ENCODE measurements at places on chromosomes 6 and 20.

- no peak for DNase-seq
Measured at GRCh38 chr6:55433446-55434130, 106.3 kb downstream of the GFRAL start.

GRCh38 chr20:13639150-13639497, 392 bp upstream of the TASP1 start:
- DNase-seq = no peak

DNA sequence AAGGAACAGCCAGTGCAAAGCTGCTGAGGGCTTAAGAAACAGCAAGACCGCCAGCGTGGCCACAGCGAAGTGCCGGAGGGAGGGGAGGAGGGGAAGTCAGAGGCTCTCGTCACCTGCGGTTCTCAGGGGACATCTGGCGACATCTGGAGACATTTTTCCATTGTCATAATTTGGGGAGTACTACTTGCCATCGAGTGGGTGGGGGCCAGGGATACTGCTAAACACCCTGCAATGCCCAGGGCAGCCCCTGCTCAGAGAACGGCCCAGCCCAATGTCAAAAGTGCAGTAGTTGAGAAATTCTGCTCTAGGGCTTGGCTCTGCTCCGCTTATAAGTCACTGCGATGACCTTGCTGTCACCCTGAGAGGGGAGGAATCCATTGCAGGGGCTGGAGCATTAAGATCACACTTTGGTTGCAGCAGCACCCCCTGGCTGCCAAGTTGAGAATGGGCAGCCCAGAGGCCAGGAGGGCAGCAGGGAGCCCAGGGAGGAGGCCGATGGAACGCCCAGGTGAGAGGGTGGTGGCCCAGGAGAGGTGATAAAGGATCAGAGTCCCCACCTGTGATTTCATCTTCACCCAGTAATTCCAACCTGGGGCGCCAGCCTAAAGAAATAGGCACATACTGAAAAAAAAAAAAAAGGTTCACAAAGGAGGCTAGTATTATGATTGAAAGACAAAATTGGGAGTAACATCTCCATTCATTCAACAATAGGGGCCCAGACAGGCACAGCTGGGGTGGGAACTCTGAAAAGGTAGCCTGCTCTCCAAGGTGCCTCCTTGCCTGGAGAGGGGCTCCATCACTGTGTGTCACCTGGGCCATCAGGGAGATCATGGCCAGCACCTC, 218.2 kb downstream of the BMP7 start:
- DNase-seq = no peak

DNA sequence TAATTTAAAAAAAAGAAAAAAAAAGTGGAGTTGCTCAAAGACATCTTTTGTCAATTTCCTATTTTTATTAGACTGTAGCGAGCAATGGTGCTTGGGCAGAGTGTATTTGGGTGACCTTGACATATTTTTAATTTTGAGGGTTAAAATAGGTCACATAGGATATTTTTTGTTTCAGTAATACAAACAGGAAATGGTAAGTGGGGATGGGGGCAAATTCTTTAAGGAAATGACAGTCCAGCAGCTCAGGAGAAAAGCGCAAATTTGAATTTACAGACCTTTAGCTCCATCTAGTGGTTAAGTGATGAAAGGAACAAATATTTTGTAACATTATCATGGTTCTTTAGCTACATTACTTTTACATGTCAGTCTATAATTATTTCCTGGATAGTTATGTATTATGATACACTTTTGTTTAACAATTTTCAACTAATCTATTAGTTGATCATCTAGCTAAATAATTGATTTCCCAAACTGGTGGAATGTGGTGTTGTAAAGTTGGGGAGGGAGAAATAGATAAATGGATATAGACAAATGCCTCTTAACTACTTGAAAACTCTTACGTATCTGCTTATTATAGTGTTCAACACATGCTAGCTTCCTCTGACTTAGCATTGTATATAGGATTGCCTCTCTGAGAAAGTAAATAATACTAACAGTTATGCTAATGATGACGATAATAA, 10.0 kb downstream of the CITED2 start:
- no peak for DNase-seq

DNA sequence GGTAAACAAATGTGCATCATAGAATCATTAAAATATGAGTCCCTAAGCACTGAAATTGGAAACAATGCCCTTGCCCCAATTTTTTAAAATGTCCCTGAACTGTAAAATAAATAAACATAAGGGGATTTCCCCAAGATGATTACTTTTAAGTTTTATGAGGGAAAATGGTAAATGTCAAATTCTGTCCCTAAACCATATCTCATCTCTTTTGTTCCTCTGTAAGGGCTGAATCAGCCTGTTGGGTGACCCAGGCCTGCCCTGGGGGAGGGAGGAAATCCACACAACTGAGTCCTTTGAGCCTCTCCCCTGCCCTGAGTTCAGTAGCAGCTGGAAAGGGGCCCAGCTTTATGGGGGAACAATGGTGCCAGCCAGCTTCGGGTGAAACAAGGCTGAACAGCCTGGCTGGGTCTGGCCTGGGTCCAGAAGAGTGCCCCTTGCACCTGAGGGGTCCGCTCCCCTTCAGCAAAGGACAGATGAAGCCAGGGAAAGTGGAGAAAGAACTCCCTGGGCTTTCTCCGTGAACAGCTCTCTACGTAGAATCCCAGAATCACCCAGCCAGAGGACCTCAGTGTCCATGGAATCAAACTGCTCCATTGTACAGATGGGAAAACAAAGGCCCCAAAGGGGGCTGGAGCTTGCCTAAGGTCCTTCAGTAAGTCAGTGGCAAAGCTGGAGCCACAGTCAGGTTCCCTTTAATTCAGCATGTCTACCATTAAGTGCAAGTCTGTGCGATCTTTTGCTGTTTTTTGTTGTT, 28.2 kb upstream of the ITCH start:
- DNase-seq = no peak

DNA sequence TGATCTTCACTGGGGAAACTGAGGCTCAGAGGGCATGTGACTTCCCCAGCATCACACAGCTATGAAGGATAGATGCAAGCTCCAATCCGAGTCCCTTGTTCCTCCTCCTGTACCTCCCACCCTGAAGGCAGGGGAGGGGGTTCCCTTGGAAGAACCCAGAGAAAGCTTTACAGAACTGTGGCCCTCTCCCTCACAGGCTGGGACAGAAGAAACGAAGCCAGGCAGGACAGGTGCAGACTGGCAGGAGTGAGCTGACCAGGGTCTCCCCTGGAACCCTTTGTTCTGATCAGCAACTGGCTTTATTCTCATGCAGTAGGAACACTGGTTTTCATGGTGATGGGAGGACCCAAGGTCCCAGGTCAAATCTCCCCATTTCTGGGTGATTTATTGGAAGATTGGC, 90.2 kb downstream of the TMEM242 start:
- no peak for DNase-seq

GRCh38 chr20:59082077-59082740, 39.6 kb upstream of the PRELID3B start:
- no peak for DNase-seq

DNA sequence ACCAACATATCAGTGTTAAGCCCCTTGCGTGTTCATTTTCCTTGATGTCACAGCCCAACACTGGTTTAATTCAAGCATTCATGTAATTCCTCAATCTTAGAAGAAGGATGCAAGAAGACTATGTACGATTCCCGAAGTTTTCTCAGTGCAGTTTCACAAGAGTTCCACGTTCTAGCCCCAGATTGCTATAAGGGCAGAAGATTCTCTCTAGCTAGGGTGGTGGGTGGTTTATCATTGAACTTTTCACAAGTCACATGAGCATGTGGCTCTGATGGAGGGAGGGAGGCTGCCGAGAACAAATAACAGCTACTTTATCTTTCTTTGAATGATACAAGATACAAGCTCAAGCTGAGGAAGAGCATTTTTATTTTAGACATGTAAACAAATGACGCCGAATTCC, 71.9 kb upstream of the NHSL1 start:
- no peak for DNase-seq

DNA sequence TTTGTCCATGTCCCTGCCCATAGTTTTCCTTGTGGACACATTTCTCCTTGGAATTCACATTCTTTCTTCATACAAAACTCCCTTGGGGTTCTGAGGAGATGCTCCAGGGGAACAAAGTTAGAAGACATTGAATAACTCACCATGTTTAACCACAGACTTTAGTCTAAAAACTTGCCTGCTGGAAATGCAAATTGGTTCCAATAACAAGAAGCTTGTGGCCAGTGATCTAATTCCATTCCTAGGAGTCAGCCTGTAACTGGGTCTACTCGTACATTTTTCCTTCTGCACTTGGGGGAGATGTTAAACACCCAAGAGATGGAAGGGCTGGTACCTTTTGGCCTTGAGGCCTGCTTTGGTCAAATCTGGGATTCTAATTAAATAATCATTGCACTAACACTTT, 60.2 kb downstream of the SCML4 start:
- no peak for DNase-seq

- DNase-seq = no peak
Measured at GRCh38 chr6:144416244-144416643, 131.1 kb downstream of the UTRN start.

- DNase-seq = no peak
Measured at GRCh38 chr20:47048054-47048453, 153.4 kb downstream of the EYA2 start.

DNA sequence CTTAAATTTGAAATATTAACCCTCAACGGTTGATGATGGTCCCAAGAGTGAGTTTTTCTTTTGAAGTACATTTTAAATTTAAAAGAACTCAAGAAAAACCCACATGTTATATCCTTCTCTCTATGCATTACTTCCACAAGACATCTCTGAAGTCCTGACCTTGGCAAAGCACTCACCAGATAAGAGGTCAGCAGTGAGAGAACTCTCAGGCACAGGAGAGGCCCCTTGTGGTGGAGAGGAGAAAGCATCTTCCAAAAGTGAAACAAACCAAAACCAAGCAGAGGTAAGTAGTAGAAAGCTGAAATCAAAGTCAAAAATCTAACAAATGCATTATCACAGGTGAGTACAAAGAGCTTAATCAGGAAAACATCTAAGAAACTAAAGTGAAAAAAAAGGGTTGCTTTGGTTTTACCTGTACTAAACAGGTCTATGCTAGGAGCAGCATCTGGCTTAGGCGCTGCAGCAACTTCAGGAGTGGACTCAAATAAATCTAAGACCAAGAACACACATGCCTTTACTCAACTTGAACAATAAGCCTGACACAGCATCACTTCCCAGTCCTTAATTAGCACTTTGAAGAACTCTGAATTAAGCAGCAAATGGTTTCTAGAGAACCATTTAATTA, 80.5 kb downstream of the PRSS35 start:
- DNase-seq = no peak

- DNase-seq = peak; percentile 58
Measured at GRCh38 chr6:36829919-36830544, 9.2 kb downstream of the CPNE5 start.

- DNase-seq = no peak
Measured at GRCh38 chr20:64142590-64142989, 21.7 kb upstream of the MYT1 start.

DNA sequence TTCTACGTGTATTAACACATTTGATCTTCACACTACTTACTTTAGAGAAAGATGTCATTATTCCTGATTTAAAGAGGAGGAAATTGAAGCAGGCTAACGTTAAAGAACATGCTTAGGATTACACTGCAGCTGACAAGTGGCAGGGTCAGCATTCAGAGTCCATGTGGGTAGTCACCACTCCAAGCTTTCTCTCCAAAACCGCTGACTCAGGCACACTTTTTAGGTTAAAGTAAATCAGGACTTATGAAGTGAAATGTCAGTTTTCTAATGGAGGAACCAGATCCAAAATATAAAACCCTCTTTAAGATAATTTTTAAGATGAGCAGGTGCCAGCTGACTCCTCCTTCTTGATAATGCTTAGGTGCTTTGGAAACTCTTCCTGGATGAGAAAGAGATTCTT, 75.4 kb downstream of the HTR1E start:
- no peak for DNase-seq

- no peak for DNase-seq
Measured at GRCh38 chr6:136012943-136013342, 161.4 kb downstream of the PDE7B start.

DNA sequence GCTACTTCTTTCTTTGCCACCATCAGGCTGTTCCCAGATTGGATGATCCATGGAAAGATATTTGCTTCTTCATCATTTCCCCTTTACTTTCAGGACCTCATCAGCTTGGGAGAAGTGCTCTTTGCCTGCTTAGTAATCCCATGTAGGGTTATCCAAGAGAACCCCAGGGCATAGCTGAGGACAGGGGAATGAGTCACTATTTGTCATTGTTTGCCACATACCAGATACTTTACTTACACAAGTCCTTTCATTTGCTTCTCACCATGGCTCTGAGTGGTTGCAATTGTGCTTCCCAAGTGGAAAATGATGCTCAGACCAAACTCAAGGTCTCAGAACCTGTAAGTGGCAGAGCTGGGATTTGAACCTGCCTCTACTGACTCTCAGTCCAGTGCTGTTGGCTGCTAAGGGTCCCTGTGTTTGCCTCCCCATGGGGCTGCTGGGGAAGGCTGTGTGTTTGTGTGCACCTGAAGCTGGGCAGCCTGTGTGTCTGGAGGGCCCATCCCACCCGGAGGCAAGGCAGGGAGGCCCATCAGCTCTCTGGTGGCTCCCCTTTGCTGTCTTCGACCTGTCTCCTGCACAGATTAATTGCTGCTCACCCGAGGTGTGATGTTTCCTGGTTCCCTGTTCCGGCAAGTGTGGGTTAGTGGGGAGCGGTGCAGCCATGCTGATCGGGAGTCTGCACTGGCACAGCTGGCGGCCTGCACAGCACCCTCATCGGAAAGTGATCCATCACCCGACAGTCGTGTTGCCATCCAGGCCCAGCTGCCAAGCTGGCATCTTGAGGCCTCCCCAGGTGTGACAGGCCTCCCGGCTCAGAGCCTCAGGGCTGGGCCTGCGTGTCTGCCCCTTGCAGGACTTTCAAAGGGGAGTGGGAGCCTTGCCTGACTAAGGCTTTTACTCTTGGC, 228.8 kb downstream of the DHX35 start:
- DNase-seq = no peak

- DNase-seq = no peak
Measured at GRCh38 chr20:49275216-49275615, 2.6 kb downstream of the ZNFX1 start.

- no peak for DNase-seq
Measured at GRCh38 chr6:151506761-151507160, 12.9 kb downstream of the CCDC170 start.

- DNase-seq = no peak
Measured at GRCh38 chr6:24105191-24105590, 20.8 kb upstream of the NRSN1 start.

- no peak for DNase-seq
Measured at GRCh38 chr6:131638013-131638412, 911 bp downstream of the ENPP3 start.

GRCh38 chr20:34403063-34403827, 40.2 kb downstream of the ITCH start:
- DNase-seq = no peak

- no peak for DNase-seq
Measured at GRCh38 chr6:55569638-55570037, 9.4 kb downstream of the HMGCLL1 start.
